NCI-H1105 (cell line): ENCODE measurements at places on chromosomes 12 and 14.
A peak's percentile ranks its signal among the peaks of the same experiment; 100 is the strongest.

GRCh38 chr14:53571641-53572328 lies 384.8 kb downstream of the BMP4 start:
- DNase-seq: no peak

GRCh38 chr12:25684070-25684469 lies 131.0 kb upstream of the LMNTD1 start:
- DNase-seq: no peak

DNA sequence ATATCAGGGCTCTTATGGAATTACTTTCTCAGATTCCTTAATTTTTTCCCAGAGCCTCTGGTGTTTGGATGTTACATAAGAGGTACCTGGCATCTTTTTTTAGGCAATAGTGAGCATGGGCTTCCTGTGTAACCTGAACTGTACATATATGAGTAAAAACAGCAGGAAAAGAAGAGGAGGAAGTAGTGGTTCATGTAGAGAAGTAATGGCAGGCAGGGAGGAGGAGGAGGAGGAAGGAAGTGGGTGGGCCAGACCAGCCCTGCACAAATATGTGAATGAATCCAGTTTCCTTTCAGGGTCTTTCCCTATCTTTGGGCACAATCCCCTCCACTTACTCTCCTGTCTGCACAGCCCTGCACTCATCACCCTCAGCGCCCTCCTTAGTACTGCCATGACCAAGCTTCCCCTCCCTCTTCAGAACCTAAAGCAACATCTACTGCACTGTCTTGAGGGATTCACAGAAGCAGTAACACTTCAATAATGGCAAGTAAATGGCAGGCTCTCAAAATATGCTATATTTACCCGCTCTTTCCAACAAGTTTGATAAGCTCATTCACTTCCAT lies 40.9 kb upstream of the GSG1 start:
- no peak for DNase-seq

DNA sequence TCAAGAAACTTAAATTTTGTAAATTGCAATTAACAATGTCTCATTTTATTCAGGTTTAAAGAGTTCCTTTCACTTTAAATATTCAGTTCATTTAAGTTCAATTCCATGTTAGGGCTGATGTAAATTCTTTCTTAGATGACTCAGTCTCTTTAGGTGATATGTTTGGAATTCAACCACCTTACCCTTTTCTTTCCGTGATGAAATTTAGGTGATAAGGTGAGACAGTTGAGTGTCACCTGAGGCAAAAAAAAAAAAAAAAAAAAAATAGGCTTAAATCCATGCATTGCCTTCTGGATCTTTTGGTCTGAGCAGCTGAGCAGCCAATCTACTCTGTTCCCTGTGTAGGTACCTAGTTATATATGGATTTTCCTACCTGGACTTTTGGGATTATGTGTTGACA lies 299.5 kb downstream of the DAD1 start:
- DNase-seq: no peak

GRCh38 chr14:51439896-51440295 lies 199.8 kb downstream of the TMX1 start:
- DNase-seq: no peak

DNA sequence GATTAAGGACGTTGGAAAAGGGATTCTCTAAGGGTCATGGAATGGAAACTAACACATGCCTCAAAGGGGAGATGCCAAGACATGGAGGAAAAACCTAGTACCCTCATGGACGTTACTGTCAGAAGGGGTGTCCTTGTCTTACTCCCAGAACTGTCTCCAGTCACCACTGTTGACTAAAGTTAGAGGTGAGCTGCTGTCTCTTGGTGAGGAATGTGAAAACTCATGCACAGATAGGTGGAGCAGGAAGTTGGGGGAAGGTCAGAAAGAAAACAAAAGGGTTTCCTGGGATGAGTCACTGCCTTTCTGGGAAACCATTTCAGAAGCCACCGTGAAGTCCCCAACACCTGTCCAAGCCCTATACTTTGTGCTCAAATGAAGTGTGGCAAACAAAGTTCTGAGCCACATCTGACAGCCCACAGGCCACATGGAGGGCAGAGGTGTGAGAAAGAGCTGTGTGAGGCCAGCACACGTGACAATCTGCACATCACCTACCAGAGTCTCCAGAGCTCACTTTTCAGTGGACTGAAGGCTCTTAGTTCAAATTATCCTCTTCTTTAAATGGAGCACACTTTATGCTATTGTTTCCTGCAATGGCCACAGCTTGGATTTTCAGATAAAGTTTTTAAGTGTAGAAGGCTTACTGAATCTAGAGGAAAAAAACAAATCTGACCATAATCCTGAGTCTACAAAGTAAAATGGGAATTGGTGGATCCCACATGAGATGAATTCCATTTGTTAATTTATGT lies 92.9 kb upstream of the EGLN3 start:
- no peak for DNase-seq

DNA sequence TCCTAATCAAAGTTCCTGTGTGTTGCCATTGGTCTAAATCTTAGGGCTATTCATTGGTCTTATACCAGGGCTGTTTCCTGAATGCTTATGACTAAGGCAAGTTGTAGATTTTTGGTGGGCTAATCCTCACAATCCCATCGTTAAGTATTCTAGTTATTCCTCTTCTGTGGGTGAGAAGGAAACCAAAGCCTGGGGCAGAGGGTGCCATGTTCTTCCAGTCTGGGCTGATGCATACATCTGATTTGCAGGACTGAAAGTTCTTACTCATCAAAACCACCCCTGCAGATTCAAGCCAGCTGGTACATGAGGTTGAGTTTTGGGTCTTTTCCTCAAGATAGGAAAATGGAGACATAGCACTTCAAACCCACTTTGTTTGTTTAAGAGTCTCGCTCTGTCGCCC lies 25.7 kb downstream of the PPP1CC start:
- no peak for DNase-seq

DNA sequence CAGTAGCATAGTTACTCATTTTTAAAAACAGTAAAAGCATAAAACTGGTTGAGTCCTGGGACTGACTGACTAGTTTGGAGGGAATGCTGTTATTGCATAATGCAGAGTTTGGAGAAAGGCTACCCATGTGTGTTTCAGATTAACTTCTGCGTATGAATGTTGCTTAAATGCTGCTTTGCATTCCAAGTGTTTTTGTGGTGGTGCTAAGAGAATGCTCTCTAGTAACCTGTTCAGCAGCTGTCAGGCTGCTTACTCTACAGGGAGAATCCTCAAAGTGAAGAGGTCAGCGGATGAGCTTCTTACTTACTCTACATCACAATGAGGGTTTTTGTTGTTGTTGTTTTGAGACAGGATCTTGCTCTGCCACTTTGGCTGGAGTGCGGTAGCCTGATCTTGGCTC lies 4.3 kb downstream of the DLST start:
- no peak for DNase-seq

GRCh38 chr12:94157981-94158411 lies 9.6 kb downstream of the PLXNC1 start:
- DNase-seq: no peak

- no peak for DNase-seq
Observed at GRCh38 chr12:108657130-108657745, 23.5 kb upstream of the SELPLG start.

DNA sequence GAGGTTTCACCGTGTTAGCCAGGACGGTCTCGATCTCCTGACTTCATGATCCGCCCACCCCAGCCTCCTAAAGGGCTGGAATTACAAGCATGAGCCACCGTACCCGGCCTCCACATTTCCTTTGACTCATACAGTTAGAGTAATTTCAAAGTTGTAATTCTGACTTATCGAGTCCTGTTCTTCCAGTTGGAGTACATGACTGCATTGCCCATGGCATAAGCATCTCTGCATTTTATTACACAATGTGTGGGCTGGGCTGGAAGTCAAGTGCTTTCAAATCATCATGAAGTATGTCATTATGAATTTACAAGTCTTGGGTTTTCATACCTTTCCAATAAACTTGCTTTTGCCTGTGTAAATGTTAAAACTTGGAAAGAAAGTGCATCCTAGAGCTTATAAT lies 1295.7 kb upstream of the FLRT2 start:
- no peak for DNase-seq

DNA sequence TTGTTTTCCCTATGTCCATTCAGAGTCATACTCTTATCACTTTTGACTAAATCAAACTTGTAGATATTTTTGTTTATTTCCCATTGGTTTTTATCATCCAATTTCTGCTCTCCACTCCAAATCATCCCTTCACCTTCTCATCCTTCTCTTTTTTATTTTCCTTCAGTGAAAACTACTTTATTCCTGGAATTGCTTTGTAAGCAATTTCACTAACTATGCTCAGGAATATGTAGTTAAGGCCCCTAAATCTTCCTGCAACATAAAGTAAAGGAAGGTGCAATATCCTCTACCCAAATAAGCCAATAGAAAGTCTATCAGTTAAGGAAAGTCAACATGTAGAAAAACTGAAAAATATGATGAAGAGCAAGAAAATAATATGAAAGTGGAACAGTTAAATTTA lies 308.4 kb downstream of the SEC23A start:
- no peak for DNase-seq

DNA sequence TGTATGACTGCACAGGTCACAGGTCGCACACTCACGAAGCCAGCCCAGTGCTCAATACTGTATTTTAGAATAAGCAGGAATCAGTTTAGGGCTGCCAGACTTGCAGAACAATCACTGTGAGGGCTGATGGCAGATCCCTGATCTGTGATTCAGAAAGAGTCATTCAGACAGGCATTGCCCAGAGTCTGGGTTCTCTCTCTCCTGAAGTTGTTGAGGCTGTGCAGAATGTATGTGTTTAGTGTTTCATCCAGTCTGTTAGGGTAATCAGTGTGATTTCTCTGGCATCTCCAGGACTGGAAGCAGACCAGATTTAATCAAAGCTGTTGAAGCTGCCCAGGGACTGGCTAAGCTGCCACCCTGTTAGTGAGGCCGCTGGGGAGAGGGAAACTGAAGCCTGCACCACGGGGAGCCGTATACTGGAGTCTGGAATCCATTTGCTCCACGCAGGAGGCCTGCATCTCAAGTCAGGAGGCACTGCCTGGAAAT lies 69.3 kb downstream of the ETV6 start:
- DNase-seq: no peak

GRCh38 chr14:60622210-60622916 lies 26.9 kb downstream of the SIX1 start:
- DNase-seq: no peak

DNA sequence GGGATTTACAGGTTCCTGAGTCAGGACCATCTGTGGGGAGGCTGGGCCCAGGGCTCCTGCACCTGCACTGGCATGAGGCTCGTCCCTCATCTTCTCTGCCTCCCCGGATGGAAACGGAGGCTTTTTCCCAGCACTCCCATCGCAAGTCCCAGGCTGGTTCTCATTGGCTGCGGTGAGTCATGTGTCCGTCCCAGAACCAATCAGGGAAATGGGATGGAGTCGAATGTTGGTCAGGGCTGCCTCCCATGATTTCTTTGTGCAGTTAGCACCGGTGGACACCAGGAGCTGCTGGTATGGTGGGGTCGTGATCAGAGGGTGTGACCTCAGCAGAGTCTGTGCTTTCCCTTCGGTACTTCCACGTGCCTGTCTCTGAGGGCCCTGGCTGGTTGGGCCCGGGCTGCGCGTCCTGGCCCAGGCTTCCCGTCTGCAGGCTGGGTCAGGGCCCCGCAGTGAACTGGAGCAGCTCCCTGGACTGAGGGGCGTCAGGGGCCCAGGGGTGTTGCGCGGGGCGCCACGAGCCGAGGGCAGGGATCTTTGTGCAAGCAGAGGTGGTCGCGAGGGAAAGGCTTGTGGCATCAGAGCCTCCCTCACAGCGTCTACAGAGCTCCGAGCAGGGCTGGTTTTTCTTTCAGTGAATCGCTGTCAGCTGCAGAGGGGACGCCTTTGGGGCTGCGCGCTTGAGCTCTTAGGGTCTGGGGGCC lies 168.1 kb downstream of the ADGRD1 start:
- DNase-seq: peak; percentile 19

- DNase-seq: no peak
Observed at GRCh38 chr12:67735868-67736267, 87.3 kb downstream of the DYRK2 start.

- no peak for DNase-seq
Observed at GRCh38 chr12:72031066-72031465, 92.4 kb downstream of the TPH2 start.

DNA sequence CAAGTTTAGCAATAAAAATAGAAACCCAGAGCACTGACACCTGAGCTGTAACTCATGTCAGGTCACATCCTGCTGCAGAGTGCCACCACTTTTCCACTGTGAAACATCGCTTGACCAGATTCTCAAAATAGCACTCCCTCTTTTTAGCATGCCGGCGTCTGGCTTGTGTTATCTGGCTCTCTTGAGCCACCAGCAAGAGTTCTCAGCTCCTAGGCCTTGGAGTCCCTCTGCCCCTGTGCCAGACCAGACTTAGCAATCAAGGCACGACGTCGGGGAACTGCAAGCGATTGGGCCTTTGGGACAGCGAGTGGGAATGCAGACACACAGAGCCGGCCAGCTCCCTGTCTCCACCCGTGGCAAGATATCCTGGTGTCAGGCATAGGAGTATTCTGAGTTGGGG lies 52.5 kb downstream of the SPIC start:
- no peak for DNase-seq

DNA sequence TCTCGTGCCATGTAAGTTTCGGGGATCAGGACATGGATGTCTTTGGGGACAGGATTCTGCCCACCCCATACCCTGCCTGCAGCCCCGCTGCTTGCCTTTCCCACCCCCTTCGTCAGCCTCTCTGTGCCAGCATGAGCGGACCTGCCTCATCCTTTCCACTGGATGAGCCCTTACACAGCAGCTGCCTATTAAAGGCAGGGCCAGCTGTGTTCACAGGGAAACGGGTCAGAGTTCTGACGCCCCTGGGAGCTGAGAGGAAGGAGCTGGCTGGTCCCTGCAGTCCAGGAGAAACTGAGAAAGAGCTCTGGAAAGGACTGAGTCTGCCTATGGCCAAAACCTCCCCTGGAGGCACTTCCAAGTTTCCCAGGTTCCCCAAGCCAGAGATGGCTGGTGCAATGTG lies 83.5 kb upstream of the NCOR2 start:
- no peak for DNase-seq

DNA sequence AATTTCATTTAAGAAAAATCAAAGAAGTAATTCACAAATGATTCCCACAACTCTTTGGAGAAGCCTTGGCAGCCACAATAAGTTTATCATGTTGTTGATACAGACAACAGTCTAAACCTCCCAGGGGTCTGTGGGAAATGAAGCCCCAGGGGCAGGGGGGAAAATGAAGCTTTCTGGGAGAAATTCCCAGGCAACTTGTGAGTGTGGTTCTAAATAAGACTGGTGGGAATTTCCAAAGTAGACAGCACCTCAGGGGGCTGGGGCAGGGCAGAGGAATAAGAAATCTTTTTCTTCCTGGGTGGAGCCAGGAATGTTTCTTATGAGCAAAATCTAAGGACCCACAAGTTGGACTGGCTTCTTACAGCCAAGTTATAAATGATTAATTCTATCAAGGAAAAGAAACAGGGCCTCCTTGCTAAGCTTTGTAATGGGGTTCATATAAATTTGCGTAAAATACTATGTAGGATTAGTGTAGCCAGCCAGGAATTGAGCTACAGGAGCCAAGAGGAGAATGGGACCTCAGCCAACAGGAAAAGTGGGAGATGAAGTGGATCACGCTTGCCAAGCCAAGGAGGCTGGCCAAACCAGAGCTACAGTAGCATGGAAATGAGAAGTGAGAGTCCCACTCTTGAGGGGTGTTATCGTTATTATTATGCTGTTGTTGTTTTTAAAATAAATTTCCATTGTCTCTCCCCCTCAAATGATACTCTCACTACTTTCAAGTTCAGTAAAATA lies 182.9 kb upstream of the FAR2 start:
- DNase-seq: peak; percentile 81

GRCh38 chr12:3752096-3752709 lies 706 bp downstream of the CRACR2A start:
- DNase-seq: no peak

GRCh38 chr12:15544589-15544988 lies 222.3 kb downstream of the PTPRO start:
- DNase-seq: no peak

GRCh38 chr12:90794212-90794611 lies 160.8 kb downstream of the CCER1 start:
- no peak for DNase-seq
